Natural killer cell (primary cell): ENCODE measurements at places on chromosomes 3 and 15.

DNA sequence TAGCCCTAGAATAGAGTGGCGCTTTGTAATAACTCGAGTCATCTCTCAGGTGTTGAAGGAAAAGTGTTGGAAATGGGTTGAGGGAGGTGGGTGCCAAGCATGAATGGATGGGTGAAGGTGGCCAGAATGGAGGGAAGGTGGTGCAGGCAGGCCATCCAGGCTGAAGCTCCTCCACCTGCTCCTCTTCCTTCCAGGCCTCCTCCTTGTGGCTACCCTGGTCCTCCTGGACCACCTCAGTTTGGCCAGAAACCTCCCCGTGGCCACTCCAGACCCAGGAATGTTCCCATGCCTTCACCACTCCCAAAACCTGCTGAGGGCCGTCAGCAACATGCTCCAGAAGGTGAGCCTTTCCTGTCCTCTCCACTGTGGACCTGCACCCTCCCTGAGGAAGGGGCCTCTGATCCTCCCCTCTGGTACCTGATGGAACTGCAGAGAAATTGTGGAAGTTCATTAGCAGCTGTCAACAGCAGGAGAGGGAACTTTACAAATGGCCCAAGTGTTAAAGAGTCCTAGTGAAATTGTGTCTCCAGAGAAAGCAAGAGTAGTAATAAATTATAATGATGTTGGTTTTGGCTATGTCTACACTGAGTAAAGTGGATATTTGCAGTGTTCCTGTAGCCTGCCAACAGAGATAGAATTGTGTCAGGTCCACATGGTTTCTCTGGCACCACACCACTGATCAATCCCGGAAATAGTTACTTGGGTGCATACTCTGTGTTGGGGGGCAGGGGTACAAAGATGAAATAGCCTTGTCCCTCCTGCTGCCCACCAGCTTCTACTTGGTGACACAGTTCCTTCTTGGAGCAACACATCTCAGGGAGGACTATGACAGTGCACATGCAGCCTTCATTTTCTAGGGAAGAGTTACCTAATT is 1.6 kb downstream of the IL12A start:
- peak; percentile 7 for DNase-seq

GRCh38 chr3:7503431-7503830 is 642.5 kb downstream of the GRM7 start:
- no peak for DNase-seq

DNA sequence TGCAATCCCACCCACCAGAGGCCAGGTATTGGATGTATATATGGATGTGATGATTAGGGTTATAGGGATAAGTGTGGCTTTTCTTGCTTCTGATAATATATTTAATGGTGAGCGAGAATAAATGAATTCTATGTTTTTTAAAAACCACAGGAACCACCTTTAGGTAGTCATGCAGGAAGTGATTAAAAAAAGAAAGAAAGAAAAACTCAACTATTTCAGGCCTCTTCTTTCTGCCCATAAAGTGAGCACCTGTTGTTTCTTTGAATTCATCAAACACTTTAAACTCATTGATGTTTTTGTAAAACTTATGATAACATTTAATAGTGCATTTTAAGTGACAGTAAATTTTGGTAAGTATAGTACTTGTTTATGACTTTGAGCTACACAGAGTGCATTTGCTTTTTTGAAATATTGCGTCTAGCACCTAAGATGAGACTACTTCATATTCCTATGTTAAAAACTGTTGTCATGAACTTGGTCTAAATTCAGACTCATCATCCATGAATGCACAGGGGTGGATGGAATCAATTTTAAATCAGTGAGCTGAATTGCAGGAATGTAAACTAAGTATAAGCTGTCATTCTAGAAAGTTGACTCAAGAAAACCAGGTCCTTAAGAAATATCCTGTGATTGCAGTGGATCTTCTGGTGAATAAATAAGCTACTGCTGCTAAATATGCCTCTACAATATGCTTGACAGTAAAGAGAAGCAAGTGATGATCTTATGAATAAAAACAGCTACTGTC is 764.4 kb upstream of the NECTIN3 start:
- DNase-seq: no peak

DNA sequence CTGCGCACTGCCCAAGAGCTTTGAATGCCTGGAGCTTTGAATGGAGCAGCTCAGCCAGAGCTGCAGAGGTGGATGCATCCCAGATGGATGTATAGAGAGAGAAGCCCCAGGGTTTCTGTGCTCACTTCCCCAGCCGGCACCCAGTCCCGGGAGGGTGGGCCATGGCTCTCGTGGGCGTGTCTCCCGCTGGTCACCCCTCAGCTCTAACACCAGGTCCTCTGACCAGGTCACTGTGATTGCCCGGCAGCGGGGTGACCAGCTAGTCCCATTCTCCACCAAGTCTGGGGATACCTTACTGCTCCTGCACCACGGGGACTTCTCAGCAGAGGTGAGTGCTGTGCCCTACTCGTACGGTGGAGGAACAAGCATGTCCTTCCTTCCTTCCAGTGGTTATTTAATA is 10.7 kb downstream of the TMEM43 start:
- no peak for DNase-seq

GRCh38 chr3:56790016-56790821 is 11.5 kb downstream of the ARHGEF3 start:
- no peak for DNase-seq

GRCh38 chr3:105764378-105765307 is 104.2 kb downstream of the CBLB start:
- no peak for DNase-seq

- DNase-seq: no peak
These were observed 36.1 kb upstream of the MCF2L2 start for GRCh38 chr3:183464480-183464879.

DNA sequence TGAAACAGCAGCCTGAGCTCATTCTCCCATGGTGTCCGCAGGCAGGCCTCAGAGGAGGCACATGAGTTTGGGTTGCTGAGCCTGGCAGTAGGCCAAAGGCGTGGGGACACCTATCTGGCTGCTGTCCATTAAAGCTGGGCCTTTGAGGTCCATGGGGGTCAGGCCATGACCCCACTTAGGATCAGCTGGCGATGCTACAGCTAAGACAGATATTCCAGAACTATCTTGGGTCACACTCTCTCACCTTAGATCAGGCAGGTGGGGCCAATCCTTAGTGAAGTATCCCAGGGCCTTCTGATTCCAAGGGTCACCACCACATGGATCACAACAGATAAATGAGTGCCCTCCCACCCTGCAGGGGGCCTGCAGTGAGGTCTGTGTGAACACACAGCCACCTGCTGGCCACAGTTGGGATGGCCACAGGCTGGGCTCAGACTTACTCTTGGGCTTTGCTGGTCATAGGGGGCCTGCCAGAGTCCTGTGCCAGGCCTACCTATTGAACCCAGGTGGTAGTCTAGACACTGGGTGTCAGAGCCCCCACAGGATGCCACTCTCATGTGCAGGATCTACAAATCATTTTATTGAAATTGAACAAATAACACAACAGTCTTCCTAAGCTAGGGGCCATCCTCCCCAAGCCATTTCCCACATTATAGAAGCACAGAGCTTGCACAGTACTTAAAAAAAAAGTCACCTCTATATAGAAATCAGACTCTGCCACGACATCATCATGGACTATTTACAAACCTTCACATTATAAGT is 2.0 kb upstream of the HYAL2 start:
- peak; percentile 76 for DNase-seq
